ENCODE measurements at places on chromosomes 4 and X.

GRCh38 chr4:53005808-53006207, 143.7 kb downstream of the RASL11B start:
- DNase-seq = no peak

DNA sequence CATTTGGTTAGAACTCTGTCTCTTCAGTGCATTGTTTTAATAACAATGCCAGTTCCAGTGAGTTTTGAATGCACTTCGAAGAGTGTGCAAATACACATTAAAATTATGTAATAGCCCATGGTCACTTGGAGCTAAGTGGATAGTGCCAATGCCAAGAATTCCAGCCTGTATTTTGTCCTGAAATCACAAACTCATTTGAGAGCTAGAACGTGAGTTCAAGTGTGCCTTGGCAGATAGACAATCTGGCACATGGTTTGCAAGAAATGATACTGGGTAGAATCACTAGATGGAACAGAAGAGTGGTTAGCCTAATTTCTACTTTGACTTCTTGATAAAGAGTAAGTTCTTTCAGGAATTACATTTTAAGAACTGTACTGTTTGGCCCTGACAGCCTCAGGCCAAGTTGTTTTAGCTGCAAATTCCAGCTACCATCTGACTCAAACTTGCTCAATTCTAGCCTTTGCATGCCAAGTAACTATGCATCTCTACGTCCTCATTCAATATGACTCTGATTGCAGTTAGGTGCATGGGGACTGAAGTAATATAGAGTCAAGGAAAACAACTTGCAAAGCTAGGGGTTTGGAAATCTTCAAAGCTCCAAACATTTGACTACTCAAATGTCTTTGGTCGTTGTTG, 131.9 kb upstream of the SMIM31 start:
- DNase-seq = no peak

- no peak for DNase-seq
These were observed 127.0 kb downstream of the STOX2 start for GRCh38 chr4:184032091-184032490.

- DNase-seq = no peak
These were observed 17.0 kb downstream of the CA5B start for GRCh38 chrX:15755091-15755490.

- no peak for DNase-seq
These were observed 1.5 kb upstream of the CRLF2 start for GRCh38 chrX:1213971-1214370.

- DNase-seq = no peak
These were observed 148.7 kb downstream of the FSTL5 start for GRCh38 chr4:162015090-162015489.

GRCh38 chrX:97743014-97743413, 859.3 kb downstream of the RPA4 start:
- no peak for DNase-seq

- no peak for DNase-seq
These were observed 317.4 kb downstream of the ASMT start for GRCh38 chrX:1932231-1932630.

DNA sequence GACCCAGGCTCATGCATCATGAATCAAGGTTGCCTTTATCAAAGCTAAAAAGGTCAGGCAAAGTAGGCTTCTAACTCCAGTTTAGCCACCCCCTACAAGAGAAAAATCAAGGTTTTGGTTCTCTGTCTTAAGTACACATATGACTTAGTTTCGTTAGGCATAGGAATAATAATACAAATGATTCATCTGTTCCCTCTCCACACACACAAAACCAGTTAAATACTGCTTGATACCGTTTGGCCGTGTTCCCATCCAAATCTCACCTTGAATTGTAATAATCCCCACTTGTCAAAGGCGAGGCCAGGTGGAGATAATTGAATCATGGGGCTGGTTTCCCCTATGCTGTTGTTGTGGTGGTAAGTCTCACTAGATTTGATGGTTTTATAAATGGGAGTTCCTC, 226.2 kb downstream of the HS6ST2 start:
- no peak for DNase-seq

DNA sequence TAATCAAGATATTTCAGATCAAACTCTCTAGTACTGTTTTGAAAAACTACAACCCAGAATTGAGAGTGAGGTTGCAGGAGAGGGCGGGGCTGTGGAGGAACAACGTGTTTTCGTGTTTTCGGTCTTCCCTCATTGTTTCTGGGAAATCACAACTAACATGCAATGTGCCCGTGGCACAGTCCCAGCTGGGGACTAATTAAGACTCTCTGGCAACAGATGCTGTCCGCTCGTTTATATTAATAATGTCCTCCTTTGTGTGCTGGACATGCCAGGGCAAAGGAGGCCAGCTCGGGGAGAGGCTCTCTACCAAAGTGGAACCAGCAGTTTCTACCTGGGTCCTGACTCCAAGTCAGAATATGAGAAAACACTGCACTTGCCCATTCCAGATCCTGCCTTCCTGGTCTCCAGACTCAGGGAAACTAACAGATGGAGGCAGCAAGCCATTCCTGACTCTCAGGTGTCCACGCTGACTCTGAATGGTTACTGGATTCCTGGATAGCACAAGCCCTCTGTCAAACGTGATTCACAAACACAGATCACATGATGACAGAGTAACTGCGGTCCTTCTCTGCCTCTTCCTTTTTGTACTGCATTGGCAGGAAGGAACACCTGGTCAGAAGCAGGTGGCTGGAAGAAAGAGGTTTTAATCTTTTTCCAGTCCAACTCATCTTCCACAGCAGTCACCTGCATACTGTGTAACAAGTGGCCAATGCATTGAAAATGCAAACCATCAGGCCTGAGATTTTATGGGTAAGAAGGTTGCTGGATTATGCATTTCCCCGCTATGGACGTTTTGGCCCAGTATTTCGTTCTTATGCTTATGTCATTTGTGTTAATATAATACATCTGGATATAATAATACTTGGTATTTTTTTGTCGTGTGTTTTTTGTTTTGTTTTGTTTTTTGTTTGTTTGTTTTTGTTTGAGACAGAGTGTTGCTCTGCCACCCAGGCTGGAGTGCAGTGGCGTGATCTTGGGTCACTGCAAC, 65.0 kb downstream of the COQ2 start:
- DNase-seq = no peak

DNA sequence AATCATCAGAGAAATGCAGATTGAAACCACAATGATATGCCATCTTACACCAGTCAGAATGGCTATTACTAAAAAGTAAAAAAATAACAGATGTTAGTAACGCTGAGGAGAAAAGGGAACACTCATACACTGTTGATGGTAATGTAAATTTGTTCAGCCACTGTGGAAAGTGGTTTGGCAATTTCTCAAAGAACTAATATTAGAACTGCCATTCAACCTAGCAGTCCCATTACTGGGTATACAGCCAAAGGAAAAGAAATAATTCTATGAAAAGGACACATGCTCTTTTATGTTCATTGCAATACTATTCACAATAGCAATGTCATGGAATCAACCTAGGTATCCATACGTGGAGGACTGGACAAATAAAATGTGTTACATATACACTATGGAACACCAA, 566.3 kb downstream of the STPG2 start:
- DNase-seq = no peak

DNA sequence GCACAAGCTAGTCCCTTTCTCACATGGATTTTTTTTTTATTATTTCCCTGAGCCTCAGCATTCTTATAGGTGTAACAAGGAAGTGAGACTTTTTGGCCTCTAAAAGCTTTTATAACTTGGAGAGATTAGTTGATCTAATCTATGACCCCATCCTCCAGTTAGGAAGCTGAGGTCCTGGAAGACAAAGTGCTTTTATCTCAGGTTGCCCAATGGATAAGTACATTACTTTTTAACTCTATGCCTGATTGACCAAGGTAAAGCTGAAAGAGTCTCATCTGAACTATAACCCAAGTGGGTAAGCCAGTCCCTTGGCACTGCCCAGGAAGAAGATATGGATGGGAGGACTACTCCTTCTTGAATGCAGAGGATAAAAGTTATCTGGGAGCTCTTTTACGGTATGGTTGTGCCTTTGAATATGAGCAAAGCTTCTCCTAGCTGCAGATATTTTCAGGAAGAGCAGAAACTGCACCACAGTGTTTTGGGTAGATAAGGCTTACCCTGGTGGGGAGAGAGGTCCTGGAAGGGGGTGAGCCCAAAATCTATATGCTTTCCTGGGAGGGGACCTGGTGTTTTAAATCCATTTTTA, 40.2 kb downstream of the VSIG4 start:
- DNase-seq = no peak

DNA sequence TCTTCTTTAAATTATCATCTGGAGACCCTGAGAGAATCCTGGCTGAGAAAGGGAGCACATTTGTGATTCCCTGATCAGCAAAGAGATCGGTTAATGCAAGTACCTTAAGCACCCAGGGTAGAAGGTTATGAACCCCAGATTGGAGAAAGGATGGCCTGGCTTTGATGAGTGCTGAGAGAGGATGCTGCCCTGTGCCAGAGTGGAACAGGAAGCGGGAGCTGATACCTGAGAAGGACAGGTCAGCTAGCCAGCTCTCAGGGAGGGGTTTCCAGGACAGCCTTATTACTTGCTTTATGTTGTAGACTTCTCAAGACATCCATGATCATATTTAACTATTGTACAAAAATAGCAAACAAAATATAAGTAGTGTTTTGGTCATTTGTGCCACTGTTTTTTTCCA, 141.9 kb downstream of the GATB start:
- DNase-seq = no peak

DNA sequence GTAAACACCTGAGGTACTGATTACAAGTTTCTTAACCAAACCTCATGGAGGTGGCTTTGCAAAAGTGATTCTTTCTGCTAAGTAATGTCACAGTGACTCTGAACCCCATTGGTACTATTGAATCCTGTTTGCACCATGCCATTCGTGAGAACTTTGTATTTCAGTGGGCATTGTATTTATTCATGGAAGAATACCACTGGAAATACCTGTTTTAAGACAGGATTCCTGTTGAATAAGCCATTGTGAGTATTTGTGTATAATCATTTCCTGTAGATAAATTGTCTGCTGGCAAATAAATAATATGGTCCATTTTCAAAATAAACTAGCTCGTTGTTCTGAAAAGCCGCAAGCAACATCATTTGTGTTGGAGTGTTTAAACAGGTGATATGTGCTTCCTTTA, 136.4 kb upstream of the GUCY1A1 start:
- DNase-seq = no peak

- DNase-seq = no peak
These were observed 145.8 kb downstream of the AASDH start for GRCh38 chr4:56241500-56241899.

DNA sequence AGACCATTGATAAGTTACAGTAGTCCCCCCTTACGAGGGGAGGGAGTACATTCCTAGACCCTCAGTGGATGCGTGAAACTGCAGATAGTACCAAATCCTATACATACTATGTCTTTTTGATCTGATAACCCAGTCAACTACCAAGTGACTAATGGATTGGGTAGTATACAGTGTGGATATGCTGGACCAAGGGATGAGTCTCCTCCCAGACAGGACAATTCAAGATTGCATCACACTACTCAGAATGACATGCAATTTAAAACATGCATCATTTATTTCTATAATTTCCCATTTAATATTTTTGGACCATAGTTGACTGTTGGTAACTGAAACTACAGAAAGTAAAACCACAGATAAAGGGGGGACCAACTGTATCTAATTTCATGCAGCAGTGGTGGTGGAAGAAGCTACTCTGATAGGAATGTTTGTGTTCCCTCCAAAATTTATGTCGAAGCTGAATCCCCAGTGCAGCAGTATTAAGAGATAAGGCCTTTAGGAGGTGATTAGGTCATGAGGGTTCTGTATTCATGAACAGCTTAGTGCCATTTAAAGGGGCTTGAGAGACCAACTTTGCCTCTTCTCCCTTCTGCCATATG, 11.9 kb downstream of the HADH start:
- no peak for DNase-seq

DNA sequence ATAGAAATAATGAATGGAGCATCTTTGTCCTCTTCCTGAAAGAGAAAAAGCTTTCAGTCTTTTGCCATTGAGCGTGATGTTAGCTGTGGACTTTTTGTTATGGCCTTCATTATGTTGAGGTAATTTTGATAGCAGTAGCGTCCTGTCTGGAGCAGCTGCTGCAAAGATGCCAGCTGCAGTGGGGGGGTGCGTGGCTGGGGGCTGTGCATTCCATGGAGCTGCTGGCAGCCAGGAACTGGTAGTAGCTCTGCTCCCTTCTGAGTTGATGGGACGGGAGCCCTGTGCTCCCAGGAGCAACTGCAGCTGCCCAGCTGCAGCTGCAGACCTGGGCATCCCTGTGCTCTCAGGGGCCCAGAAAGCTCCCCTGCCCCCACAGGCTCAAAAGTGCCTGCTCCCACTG, 50.4 kb downstream of the CCDC160 start:
- DNase-seq = no peak

DNA sequence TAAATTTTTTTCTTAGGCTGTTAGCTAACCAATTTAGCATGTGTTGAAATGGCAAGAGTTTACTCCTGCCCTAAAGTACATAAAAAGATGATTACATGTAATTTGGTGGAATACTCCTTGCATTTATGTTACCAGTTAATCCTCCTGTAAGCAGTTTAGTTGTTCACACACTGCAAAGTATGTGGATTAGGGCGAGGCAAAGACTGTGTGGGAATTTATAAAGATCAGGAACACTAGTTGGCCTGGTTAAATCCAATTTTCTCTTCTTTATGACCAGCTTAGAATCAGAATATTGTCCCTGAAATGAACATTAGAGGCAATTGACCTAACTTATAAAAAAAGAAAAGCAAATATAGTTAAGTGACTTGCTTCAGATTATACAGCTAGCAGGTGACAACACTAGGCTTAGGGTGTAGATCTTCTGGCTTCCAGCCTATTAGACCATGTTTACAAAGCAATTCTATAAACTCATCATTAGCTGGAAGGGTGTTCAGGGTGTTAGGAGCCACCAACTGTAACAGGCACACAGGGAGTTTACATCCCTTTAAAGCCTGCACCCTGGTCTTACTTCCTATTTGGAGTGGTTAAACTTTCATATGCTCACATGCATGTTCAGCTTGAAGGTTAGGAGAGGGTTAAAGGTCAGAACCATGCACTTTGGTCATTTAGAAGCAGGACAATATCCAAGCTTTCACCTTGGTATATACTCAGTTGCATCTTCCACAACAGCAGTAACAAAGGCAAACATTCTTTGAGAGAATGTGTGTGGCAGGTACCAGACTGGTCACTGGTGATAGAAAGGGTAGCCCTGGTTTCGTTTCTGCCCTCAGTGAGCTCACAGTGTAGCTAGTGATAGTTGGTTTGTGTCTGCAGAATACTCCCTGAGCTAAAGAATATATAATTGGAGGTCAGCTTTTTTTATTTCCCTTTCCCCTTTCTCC, 72.6 kb downstream of the GC start:
- DNase-seq = no peak

GRCh38 chr4:40003986-40004385, 26.3 kb upstream of the PDS5A start:
- no peak for DNase-seq

DNA sequence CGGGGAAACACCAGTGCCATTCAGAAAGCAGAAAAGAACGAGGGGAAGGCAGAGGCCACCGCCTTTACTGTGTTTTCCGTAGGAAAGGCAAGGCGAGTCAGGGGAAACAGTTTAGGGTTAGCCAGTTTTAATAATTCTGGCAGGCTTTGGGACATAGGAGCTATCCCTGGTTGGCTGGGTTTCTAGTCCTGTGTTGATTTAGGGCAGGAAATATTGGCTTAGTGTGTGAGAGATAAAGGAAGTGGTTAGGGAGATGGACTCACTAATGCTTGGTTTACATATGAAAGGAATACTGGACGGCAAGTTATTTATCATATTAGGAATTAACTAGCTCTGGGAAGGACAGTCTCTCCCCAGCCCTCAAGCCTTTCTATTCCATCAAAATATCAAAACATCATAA, 53.1 kb downstream of the SYNPO2 start:
- no peak for DNase-seq

- no peak for DNase-seq
These were observed 2.0 kb upstream of the ATRX start for GRCh38 chrX:77788050-77788449.

- peak; percentile 13 for DNase-seq
These were observed 85.7 kb upstream of the MTM1 start for GRCh38 chrX:150482537-150483206.
